ENCODE measurements at places on chromosomes 13 and 19.

- DNase-seq: no peak
Observed at GRCh38 chr13:100098445-100099116, 9.7 kb downstream of the PCCA start.

- DNase-seq: no peak
Observed at GRCh38 chr13:95614641-95615245, 29.8 kb downstream of the DZIP1 start.

DNA sequence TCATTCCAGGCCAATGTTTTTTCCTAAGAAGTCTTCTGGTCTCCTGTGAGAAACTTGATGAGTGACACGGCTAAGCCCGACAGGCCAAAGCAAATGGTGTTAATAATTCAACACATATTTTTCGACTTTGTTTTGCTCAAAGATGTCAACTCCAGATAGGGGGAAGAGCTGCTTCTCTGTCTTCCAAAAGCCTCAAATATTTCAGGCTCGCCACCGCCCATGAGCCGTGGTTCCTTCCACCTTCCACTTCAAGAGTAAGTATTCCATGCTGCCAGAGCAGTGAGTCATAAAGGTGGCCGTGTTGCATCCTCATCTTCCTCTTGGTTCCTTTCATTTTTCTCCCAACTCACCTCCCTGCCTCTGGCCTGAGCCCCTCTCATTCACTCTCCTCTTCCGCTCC lies 272.6 kb downstream of the EFNB2 start:
- DNase-seq: no peak

DNA sequence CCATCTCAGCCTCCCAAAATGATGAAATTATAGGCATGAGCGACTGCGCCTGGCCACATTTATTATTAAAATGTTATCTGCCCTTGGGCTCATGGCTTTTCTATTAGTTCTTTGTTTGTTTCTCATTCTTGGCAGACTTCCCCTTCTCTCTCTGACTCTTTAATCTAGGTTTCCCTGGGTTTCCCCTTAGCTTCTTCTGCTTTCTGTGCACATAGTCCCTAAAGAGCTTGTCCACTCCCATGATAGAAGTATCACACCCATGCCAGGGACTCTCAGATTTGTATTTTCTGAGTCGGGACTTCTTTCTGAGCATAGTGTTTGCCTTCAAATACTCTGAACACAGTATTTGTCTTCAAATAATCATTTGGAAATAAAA lies 38.6 kb upstream of the ITM2B start:
- DNase-seq: no peak

DNA sequence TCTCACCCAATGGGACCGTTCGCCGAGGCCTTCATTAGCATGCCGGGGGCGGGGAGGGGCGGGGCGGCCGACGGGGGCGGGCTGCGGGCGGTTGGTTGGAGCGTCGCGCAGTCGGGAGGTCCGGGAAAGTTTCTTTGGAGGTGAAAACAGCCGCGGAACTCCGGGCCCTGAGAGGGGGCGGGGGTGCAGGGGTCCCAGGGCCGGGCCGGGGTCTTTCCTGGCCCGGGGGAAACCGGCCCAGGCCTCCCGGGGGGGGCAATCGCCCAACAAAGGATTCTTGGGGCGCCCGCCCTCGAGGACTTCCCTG lies at the start of gene HMG20B:
TSS of gene HMG20B (plus strand) at position 90 of the 307 bp plus-strand sequence. CDS start 366 bp downstream, outside the sequence.
- no peak for DNase-seq

DNA sequence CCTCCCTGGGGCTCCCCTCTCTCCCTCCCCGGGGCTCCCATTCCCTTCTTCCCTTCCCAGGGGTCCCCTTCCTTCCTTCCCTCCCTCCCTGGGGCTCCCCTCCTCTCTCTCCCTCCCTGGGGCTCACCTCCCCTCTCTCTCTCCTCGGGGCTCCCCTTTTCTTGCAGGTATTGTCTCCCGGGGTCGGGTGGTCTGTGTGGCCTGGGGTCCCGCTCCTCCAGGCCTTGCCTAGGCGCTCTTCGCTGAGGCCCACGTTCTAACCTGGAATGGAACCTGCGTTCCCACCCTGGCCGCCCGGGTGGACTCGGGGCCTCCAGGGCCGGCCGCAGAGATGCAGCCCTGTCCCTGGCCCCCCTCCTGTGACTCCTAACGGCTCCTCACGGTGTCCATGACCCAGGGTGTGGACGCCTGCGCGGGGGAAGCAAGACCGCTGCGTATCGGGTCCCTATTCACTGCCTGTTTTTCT lies 940 bp upstream of the DCUN1D2 start:
- no peak for DNase-seq

GRCh38 chr13:46728777-46729176 lies 68.2 kb downstream of the ESD start:
- no peak for DNase-seq

Data from D721Med (cell line).